ENCODE measurements at places on chromosomes 1 and 21.

DNA sequence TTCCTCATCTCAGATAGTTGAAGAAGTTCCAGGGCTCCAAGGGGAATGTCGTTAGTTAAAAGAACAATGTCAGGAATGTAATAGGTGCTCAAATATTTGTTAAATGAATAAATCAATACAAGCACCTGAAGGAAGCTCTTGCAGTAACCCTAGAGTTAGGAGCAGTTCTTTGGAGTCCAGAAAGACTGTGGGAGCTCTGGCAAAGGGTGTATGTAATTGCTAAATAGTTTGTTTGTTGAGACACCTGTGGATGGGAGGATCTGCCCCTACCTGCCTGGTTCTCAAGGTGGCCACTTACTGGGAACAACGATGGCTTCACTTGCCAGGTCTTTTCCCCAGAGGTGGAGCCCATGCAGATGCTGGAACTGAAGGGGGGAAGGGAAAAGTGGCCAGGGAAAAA, 27.5 kb upstream of the JUN start:
- H3K36me3 ChIP-seq: no peaks in the 10 kb centered on the region
- peaks cover 24% of the 10 kb centered on the region for H3K4me1 ChIP-seq
- H3K27ac ChIP-seq: no peak overlapping the region

- H3K4me1 ChIP-seq: no peaks in the 10 kb centered on the region
- DNase-seq: no peak
- no peaks in the 10 kb centered on the region for H3K36me3 ChIP-seq
- no peaks in the 10 kb centered on the region for H3K27me3 ChIP-seq
- no peak overlapping the region for H3K4me3 ChIP-seq
- H3K27ac ChIP-seq: no peak overlapping the region
Measured at GRCh38 chr21:16438761-16439160, 709.0 kb downstream of the USP25 start.

DNA sequence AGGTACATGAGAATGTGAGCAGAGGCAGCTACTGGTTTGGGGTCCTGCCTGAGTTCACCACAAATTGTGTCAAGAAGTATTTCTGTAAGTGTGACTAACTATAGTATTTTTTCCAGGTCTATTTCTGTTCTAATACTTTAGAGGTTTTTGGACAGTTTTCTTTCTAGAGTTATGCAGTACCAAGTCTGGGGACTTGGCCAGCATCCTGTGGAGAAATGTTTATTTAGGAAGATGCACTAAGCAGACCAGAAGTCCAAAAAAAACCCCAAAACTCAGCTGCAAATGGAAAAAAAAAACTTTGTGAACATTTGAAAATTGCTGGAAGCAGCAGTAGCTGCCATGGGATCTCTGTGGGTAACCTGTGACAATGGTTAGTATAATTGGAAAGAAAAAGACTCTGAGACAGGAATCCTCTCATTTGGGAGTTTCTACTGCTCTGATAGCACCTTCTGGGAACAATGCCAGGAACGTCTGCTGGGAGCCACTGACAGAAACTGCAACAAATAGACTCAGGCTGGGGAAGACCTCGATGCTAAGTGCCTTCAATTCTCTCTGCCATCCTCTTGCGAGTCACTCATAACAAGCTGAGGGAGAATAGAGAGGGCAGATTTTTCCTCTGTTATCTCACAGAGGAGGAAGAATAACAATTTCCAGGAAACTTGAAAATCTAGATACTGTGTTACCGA, 37.6 kb downstream of the OR10R2 start:
- no peak overlapping the region for H3K27ac ChIP-seq
- no peak overlapping the region for H3K4me3 ChIP-seq
- H3K36me3 ChIP-seq: no peaks in the 10 kb centered on the region
- H3K27me3 ChIP-seq: peaks cover 5% of the 10 kb centered on the region

GRCh38 chr21:35095859-35096291, 46.8 kb upstream of the RUNX1 start:
- no peak for DNase-seq
- no peaks in the 10 kb centered on the region for H3K27me3 ChIP-seq
- no peaks in the 10 kb centered on the region for H3K4me1 ChIP-seq
- H3K27ac ChIP-seq: no peak overlapping the region

GRCh38 chr1:42002220-42002619, 83.5 kb upstream of the HIVEP3 start:
- H3K36me3 ChIP-seq: no peaks in the 10 kb centered on the region
- H3K4me3 ChIP-seq: no peak overlapping the region
- no peak overlapping the region for H3K27ac ChIP-seq
- no peaks in the 10 kb centered on the region for H3K27me3 ChIP-seq
- no peak for DNase-seq

DNA sequence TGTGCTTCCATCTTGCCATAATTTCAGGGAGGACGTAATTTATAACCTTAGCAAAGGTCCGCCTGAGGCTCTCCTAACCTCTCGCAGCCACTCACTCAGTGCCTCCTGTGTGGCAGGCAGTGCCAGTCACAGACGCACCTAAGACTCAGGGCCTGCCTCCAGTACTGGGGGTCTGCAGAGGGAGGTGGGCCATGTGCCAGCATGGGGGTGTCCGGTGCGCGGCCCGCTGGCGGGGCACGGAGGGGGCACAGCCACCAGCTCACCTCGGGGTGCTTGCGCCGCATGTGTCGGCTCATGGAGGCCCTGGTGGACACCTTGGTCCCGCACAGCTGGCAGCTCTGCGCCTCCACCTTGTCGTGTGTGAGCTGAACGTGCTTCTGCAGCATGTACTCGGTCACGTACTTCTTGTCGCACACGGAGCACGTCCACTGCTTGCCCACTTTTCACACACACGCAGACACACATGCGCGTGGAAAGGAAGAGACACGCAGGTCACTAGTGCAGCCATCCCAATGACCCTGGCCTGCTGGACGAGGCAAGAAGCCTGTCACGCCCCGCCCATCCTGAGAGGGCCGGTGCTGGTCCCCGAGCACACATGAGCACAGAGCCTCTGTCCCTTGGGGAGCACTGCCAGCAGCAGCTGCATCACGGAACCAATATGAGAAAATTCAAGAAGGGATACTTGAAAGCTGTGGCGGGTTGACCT, 43.2 kb upstream of the RIPK4 start:
- no peaks in the 10 kb centered on the region for H3K4me1 ChIP-seq
- no peak overlapping the region for H3K27ac ChIP-seq
- DNase-seq: no peak
- no peak overlapping the region for H3K4me3 ChIP-seq

GRCh38 chr1:224430511-224431113, 4.0 kb downstream of the WDR26 start:
- H3K27ac ChIP-seq: peak overlapping the region; percentile 91
- H3K27me3 ChIP-seq: no peaks in the 10 kb centered on the region
- peaks cover 28% of the 10 kb centered on the region for H3K4me1 ChIP-seq
- no peak for DNase-seq
- peaks cover 44% of the 10 kb centered on the region for H3K36me3 ChIP-seq
- peak overlapping the region; percentile 82 for H3K4me3 ChIP-seq

- no peak for DNase-seq
- H3K4me1 ChIP-seq: peaks cover 37% of the 10 kb centered on the region
- H3K27me3 ChIP-seq: no peaks in the 10 kb centered on the region
- H3K27ac ChIP-seq: peak overlapping the region; percentile 89
Measured at GRCh38 chr1:178607718-178608408, 95.0 kb downstream of the TEX35 start.

- H3K27ac ChIP-seq: no peak overlapping the region
- H3K4me1 ChIP-seq: no peaks in the 10 kb centered on the region
- H3K36me3 ChIP-seq: no peaks in the 10 kb centered on the region
- H3K4me3 ChIP-seq: no peak overlapping the region
- no peak for DNase-seq
- H3K27me3 ChIP-seq: no peaks in the 10 kb centered on the region
Measured at GRCh38 chr1:201850053-201850397, 21.1 kb downstream of the IPO9 start.

GRCh38 chr1:14517841-14518180, 80.7 kb upstream of the KAZN start:
- H3K4me3 ChIP-seq: no peak overlapping the region
- no peaks in the 10 kb centered on the region for H3K4me1 ChIP-seq
- no peak for DNase-seq
- H3K27ac ChIP-seq: no peak overlapping the region
- no peaks in the 10 kb centered on the region for H3K36me3 ChIP-seq

DNA sequence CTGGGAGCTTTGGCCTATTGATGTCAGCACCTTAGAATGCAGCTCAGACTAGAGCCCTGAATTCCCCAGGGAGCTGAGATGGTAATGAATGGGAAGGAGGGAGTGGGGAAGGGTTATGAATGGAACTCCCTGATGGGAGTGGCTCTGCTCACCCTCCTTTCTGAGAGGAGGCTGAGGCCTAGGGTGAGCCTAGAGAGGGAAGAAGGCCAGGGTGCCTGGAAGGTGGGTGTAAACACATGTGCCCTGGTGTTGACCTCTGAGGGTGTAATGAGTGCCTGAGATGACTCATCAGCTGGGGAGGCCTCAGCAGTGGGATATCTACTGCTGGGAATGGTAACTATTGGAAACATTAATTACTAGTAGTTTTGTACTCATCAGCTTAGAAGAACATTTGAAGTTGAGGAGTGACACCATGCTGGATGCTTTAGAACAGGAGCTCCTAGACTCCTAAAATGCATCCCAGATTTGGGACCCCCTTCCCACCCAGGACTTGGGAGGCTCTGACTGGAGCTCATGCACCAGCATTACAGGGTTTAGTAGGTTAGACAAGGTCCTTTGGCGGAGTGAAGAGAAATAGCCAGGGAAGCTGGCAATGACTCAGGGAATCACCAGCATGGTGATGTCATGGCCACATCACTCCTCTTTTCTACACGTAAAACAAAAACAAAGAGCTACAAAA, 16.0 kb upstream of the PIGV start:
- DNase-seq: no peak
- H3K27ac ChIP-seq: peak overlapping the region; percentile 32

DNA sequence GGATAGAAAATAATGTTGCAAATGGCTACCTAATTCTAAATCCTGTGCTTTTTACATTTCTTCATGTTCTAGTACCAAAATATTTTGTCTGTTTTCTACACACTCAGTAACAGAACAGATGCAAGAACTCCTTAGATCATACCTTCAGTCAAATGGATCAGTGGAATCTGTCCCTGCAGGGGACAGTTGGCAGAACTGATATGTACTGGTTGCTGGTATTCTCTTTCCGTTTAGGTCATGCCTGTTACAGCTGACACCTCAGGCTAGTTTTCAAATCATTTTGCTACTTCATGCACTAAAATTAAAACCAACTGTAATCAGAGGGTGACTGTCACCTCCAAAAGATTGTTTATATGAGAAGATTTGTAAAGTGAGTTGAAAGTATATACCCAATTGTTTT, 109.2 kb downstream of the TNNI3K start:
- no peak for DNase-seq
- no peak overlapping the region for H3K27ac ChIP-seq
- no peaks in the 10 kb centered on the region for H3K36me3 ChIP-seq
- no peaks in the 10 kb centered on the region for H3K4me1 ChIP-seq
- H3K4me3 ChIP-seq: no peak overlapping the region
- no peaks in the 10 kb centered on the region for H3K27me3 ChIP-seq

GRCh38 chr21:45047257-45047656, 27.1 kb upstream of the ADARB1 start:
- no peaks in the 10 kb centered on the region for H3K27me3 ChIP-seq
- H3K4me3 ChIP-seq: no peak overlapping the region
- H3K4me1 ChIP-seq: no peaks in the 10 kb centered on the region
- H3K36me3 ChIP-seq: no peaks in the 10 kb centered on the region
- DNase-seq: no peak

GRCh38 chr1:222926566-222926965, 111.7 kb downstream of the DISP1 start:
- no peaks in the 10 kb centered on the region for H3K27me3 ChIP-seq
- no peaks in the 10 kb centered on the region for H3K36me3 ChIP-seq
- no peaks in the 10 kb centered on the region for H3K4me1 ChIP-seq

GRCh38 chr1:240310226-240310925, 218.7 kb downstream of the FMN2 start:
- no peak for DNase-seq
- no peaks in the 10 kb centered on the region for H3K27me3 ChIP-seq
- H3K4me3 ChIP-seq: no peak overlapping the region
- no peak overlapping the region for H3K27ac ChIP-seq
- H3K36me3 ChIP-seq: no peaks in the 10 kb centered on the region

GRCh38 chr1:240621249-240621648, 9.3 kb upstream of the GREM2 start:
- no peaks in the 10 kb centered on the region for H3K27me3 ChIP-seq
- no peaks in the 10 kb centered on the region for H3K4me1 ChIP-seq
- no peaks in the 10 kb centered on the region for H3K36me3 ChIP-seq
- H3K4me3 ChIP-seq: no peak overlapping the region
- H3K27ac ChIP-seq: no peak overlapping the region
- DNase-seq: no peak

DNA sequence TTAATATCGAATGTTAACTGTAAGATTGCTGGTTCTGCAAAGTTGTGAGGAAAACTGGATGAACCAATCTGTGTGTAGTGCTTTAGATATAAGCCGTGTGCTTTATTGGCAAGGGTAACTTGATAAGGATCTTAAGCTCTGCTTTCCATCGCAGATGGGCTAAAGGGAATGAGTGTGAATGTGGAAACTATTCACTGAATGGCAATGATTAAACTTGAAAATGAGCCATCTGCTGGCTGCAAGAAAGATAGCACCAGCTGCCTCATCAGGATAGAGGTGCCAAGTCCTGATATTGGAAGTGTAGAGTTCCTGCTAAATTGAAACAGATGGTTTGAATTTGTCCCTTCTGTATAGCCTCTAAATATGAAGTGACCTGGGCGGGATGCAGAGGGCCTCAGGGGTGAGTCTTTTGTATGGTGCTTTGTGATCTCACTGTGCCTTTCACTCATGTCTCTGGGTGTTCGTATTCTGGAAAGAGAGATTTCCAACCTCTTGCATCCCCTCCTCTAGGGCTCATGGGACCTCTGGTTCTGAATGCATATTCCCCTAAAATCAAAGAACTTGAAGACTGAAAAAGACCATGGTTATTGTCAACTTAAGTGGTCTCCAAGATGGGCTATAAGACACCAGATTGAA, 9.2 kb downstream of the FCRL3 start:
- peaks cover 37% of the 10 kb centered on the region for H3K4me1 ChIP-seq
- no peak overlapping the region for H3K4me3 ChIP-seq
- no peak for DNase-seq
- H3K27me3 ChIP-seq: no peaks in the 10 kb centered on the region
- no peaks in the 10 kb centered on the region for H3K36me3 ChIP-seq
- H3K27ac ChIP-seq: no peak overlapping the region

All from spleen (tissue), 13 donors.